ENCODE measurements at places on chromosomes 2 and 18.

GRCh38 chr2:23429036-23429435 lies 44.1 kb downstream of the KLHL29 start:
- DNase-seq = no peak

- DNase-seq = no peak
These were observed 163.9 kb downstream of the LDLRAD4 start for GRCh38 chr18:13382366-13382953.

DNA sequence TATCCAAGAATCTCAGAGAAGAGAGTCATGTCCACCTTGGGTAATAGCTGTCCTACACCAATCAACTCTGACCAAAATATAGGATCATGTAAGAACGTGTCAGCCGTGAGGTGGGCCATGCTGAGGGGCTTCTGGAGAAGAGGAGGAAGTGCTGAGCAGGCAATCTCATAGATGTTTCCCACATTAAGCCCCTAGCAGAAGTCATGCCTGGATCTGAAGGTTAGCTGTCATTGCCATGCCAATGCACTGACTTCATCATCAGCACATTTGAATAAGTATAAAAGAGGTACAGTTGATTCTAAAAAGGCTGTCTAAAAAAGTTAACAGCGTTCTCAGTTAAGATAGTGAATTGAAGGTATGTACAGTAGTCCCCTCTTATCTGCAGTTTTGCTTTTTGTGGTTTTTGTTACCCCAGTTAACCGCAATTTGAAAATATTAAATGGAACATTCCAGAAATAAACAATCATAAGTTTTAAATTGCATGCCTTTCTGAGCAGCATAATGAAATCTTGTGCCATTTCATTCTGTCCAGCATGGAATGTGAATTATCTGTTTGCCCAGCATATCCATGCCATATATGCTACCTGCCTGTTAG lies 67.2 kb upstream of the TMEM17 start:
- no peak for DNase-seq

- peak; percentile 12 for DNase-seq
These were observed 80.7 kb upstream of the RASGRP3 start for GRCh38 chr2:33395655-33396249.

GRCh38 chr18:13630716-13631268 lies 95.6 kb downstream of the FAM210A start:
- no peak for DNase-seq

- DNase-seq = peak; percentile 13
These were observed 1.0 kb downstream of the ZDBF2 start for GRCh38 chr2:206275312-206276055.

DNA sequence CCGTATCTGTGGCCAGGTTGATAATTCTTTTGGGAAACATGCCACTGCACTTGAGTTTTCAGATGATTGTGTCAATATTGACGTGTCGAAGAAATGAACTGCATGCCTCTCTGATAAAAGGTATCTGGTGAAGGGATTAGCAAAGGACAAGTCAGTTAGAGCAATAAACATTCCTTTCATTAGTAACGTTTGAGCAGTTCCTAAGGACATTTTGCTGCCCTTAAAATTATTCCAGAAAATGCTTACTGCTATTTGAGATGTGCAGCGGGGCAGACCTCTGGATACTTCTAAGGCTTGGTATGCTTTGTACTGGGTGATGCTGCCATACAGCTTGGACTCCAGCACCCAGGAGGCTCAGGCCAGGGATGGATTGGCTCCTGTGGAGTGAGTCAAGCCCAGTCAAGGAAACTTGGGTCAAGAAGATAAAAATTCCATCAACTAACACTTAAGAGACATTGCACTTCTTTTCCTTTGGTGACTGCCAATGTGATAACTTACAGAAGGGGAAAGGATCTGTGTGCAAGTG lies 166.7 kb downstream of the FHOD3 start:
- no peak for DNase-seq

DNA sequence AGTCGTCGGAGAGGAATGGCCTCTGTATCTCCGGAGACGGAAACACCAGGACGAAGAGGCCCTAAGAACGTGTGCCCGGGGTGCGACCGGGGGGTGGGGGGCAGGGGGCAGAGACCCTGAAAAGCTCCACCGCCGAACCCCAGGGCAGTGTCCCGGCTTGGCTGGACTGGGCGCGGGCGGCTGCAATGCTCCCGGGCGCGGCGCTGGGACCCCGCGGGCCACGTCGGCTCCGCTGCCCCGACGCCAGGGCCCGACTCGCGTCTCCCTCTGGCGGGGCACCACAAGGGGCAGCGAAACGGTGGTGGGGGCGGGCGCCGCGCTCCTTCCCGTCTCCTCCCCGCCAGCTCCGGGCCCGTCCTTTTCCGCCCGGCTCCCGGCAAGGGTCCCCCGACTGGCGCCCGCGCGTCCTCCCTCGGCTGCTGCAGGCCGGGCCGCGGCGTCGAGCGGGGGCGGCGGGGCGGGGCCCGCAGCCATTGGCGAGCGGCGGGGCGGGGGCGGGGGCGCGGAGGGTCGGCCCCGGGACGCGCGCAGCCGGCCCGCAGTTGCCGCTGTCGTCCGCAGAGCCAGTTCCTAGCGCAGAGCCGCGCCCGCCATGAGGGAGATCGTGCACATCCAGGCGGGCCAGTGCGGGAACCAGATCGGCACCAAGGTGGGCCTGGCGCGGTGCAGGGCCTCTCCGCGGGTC lies at the start of gene TUBB6:
Gene TUBB6, plus strand, starts transcription at position 541 of the 685 bp plus-strand sequence. Its CDS starts 52 bp downstream, at position 593.
- DNase-seq = no peak

DNA sequence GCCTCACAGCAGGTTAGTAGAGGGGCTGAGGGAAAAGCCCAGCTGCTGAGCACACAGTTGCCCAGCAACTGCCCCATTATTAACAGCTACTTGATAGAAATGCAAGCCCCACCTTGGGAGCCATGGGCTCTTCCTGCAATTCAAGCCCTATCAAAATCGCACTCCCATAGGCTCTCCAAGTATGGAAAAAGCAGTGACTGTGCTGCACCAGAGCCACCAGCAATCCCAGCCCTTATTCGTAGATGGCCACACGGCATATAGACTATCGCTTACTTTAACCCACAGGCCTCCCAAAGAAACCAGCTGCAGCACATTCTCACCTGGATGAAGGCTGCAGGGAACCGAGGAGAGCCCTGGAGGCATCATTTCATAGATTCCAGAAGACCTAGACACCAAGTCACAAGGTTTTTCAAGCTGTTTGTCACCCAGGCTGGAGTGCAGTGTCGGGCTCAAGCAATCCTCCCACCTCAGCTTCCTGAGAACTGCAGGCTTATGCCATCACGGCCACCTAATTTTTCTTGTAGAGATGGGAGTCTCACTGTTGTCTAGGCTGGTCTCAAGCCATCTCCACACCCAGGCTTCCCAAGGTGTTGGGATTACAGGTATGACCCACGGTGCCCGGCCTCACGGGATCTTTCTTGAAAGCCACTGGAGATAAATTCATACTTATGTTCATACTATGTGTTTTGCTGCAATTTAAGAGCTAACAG lies 11.3 kb downstream of the NCL start:
- no peak for DNase-seq

DNA sequence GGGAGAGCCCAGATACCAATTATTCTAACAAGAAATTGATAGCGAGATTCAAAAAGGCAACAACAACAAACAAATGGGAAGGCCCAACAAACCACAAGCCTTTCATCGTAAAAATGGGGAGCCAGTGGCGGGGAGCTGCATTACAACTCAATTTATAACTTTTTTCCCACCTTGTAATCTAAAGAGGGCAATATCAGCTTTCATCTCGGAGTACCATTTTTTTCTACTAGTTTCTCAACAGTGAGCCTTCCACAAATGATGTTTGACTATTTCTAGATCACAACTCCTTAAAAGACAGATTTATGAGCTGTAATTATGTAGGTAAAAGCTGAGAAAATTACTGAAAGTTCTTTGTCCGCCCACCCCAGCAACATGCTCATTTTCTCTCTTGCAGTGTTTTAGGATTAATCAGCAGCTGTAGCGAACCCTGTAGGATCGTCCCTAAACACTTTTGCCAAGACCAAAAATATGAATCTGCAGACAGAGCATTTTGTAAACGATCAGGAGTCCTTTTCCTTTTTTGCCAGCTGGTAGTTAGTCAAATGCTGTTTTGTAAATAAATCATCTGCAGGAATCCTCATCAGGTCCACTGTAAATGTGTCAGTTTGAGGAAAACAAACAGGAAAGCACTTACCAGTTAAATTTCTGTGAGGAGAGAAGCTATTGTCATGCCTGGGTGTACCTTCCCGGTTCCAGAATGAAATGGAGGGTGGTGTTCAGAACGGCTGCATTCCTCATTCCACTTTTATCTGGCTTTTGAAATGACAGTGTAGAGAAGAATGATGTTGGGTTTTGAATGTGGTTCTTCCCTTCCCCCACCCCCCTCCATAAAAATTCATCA lies 53.2 kb downstream of the EEF1B2 start:
- no peak for DNase-seq

GRCh38 chr2:121999264-121999663 lies 243.8 kb downstream of the TSN start:
- DNase-seq = no peak

- DNase-seq = no peak
These were observed 1.0 kb upstream of the PMAIP1 start for GRCh38 chr18:59898609-59899297.

GRCh38 chr2:58521803-58522554 lies 280.9 kb upstream of the FANCL start:
- DNase-seq = no peak

GRCh38 chr2:197626965-197627625 lies 48.3 kb downstream of the RFTN2 start:
- DNase-seq = no peak

- DNase-seq = no peak
These were observed 33.2 kb upstream of the NCOA1 start for GRCh38 chr2:24457696-24458386.

GRCh38 chr2:240377366-240377765 lies 58.1 kb upstream of the GPC1 start:
- no peak for DNase-seq

GRCh38 chr18:59067873-59068272 lies 71.8 kb upstream of the SEC11C start:
- DNase-seq = no peak

DNA sequence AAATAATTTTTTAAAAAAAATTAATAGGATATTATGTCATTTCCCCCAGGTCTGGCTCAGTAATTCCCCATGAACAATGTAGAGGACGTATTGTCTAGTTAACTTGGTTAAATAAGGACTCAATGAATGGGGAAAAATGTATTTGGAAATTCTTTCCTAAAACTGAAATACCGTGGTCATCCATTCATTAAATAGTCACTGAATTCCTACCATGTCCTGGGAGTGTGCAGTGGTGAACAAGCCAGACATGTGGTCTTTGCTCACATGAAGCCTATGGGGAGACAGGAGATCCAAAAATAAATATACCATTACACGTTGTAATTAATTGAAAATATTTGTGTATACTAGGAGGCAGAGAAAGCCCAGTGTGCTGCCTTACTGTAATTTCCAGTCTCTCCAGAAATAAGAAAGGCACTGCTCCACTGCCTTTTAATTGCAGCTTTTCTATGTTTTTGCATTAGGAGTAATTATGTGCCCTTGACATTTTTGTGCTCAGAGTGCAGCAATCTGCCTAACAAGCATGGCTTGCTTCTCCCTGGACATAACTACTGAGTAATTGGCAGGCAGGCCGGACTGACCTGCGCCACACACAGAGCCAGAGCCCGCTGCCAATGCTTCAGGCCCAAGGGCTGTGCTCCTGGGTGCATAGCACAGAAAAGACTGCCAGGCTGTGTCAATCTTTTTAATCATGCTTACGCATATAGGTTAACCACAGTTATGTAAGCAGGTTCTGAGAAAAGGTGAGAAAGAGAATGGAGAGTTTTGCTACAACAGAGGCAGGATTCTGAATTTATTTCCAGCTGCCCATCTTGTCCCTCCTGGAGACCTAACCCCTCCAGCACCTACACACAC lies 22.2 kb upstream of the TTC39C start:
- DNase-seq = peak; percentile 12

GRCh38 chr18:47901624-47902362 lies 28.7 kb downstream of the SMAD2 start:
- no peak for DNase-seq

- no peak for DNase-seq
These were observed 22.4 kb upstream of the PMAIP1 start for GRCh38 chr18:59877361-59877760.

GRCh38 chr2:225466891-225467604 lies 67.5 kb downstream of the NYAP2 start:
- no peak for DNase-seq

DNA sequence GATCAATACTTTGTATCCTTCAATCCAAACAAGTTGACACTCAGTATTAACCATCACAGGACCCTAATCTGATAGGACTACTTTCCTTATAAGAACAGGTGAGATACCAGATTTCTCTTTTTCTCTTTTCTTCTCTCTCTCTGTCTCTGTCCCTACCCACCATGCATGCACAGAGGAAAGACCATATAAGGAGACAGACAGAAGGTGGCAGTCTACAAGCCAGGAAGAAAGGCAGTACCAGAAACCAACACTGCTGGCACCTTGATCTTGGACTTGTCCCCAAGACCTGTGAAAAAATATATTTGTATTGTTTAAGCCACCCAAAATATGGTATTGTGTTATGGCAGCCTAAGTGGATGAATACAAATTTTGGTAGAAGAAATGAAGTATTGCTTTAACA lies 156.2 kb upstream of the KCNH7 start:
- no peak for DNase-seq

- no peak for DNase-seq
These were observed 109.8 kb downstream of the ADCYAP1 start for GRCh38 chr18:1014509-1014908.

DNA sequence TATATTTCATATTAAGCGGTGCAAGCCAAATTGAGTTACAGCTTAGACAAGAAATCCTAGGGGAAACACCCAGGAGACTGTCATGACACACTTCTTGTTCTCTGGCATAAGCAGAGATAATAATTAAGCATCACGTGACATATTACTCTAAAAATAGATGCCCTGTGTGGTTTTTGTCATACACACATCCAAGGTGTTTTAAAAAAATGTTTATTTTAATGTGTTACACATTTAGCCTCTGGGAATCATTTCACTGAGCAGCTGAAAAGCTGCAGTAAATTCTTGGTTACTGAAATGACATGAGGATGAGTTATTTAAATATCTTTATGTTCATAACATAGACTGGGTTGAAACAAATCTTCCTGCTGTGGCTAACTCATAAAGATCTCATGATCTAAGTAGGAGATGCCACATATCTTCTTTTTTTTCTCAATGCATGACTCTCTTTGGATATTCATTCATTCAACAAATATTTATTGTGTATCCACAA lies 38.0 kb upstream of the ERMN start:
- no peak for DNase-seq

GRCh38 chr2:170974304-170974993 lies 45.4 kb downstream of the GORASP2 start:
- DNase-seq = no peak
